ENCODE measurements at places on chromosomes 3 and 15. TPM values are rescaled to one million over a fixed set of nuclear protein-coding genes. Genes with fewer than 3 reads are reported as not detected.

DNA sequence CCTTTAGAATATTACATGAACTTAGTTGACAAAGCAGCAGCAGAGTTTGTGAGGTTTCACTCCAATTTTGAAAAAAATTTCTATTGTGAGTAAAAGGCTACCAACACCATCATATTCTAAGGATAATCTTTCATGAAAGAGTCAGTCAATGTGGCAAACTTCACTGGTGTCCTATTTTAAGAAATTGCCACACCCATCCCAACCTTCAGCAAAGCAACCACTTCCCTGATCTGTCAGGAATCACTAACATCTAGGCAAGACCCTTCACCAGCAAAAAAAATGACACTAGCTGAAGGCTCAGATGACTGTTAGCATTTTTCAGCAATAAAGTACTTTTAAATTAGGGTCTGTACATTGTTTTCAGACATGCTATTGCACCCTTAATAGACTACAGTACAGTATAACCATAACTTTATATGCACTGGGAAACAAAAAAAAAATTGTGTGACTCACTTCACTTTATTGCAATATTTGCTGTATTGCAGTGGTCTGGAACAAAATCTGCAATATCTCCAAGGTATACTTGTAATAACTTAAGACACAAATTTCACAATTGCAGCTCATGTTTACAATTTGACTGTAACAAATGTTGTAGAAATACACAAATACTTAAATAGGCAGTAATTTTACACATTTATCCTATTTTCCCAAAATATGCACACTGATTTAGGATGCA lies 38.9 kb upstream of the ALCAM start:
- DNase-seq: peak; percentile 79

DNA sequence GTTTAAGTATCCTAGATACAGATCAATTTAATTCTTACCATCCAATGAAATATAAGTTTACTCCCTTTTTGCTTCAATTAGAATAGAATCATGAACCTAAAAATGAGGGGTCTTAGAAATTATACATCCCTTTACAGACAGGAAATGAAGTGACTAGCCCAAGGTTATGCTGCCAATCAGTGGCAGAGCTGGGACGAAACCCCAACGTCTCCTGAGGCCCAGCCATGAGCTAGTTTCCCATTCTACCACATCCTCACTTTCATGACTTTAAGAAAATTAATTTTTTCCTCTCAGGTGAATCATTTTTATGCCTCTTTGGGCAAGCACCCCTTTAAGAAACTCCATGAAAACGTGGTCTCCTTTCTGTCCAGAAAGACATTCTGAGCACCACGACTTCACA lies 11.2 kb downstream of the LRIG1 start:
- no peak for DNase-seq

The ZNF860 gene
- total RNA-seq: 3.7 TPM

DNA sequence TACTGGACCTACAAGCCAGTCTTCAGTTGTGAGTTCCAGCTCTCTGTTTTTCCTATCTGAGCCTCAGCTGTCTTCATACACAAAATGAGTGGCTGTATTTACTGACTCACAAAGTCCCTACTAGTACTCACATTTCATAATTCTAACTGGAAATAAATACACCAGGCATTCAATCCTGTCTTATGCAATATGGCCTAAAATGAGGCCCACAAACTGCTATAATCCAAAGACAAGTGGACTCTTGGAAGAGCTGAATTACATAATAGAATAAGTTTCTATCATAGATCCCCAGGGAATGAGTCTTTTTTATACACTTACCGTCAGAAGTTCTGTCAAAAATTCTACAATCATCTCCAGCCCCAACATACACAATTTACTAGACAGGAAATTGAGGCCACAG lies 211.9 kb downstream of the LRRN1 start:
- no peak for DNase-seq

The GP9 gene
- not detected for total RNA-seq

The ZNF80 gene
- total RNA-seq: not detected

DNA sequence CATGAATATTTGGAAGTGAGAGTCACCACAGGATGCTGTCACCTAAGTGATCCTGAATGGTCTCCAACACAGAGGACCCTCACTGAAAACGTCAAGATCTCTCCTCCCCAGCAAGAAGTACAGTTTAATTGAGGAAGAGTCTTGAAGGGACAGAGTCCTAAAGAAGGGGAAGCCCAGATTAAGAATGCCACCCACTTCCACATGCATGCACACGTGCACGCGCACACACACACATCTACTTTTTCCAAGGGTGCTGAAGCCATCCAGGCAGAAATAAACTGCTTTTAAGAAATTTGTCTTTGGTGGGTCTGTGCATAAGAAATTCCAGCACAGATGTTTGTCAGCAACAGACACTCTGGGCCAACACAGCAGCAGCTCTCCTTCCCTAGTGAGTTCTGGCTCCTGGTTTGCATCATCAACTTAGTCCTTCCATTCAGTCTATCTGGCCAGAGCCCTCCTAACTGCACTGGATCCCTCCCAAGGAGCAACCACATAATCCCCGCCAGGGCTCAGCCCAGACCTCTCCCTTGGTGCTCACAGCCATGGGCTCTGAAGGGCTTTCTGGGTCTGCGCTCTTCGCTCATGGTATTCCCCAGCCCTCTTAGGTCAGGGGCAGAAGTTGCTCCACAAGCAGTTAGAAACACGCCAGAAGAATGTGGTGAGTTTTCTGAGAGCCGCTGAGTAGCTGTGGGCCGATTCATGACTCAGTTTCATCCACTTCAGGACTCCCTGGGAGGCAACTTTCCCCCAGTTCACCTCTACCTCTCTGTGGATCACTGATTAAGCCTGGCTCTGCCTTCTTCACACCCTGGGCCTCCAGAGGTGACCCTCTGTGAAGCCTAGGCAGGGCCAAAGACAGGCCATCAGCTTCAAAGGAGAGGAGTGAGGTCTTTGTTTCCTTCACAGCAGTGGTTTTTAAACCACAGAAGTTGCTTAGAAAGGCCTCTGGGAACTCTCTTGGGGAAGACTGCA lies 132.6 kb upstream of the LIPC start:
- no peak for DNase-seq

The CKMT1B gene
- total RNA-seq: 43.7 TPM

DNA sequence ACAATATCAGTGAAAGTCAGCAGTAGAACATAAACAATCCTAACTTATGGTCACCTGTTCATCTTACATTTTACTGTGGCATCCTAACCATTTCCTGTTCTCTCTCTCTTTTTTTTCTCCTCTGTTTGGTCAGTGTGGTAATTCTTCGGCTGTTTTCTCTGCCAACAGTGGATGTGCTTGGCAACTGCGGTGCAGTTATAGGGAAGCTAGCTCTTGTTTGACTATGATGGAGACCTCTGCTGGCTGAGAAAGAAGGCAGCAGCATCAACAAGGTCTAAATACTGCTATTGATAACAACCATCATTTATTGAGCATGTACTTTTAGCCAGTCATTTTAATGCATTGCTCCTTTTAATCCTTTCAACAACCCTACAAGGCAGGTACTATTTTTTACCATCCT lies 723 bp upstream of the DRD3 start:
- DNase-seq: peak; percentile 32

- DNase-seq: no peak
These were observed 7.8 kb upstream of the RFC4 start for GRCh38 chr3:186814100-186814499.

The ATP2C1 gene
- 149 TPM for total RNA-seq

- no peak for DNase-seq
These were observed 468.8 kb upstream of the SUCLG2 start for GRCh38 chr3:68123231-68123630.

The HTD2 gene
- total RNA-seq: 7.6 TPM

GRCh38 chr3:139933766-139934165 lies 1.2 kb upstream of the CLSTN2 start:
- DNase-seq: no peak

The RRP9 gene
- total RNA-seq: 27.1 TPM

DNA sequence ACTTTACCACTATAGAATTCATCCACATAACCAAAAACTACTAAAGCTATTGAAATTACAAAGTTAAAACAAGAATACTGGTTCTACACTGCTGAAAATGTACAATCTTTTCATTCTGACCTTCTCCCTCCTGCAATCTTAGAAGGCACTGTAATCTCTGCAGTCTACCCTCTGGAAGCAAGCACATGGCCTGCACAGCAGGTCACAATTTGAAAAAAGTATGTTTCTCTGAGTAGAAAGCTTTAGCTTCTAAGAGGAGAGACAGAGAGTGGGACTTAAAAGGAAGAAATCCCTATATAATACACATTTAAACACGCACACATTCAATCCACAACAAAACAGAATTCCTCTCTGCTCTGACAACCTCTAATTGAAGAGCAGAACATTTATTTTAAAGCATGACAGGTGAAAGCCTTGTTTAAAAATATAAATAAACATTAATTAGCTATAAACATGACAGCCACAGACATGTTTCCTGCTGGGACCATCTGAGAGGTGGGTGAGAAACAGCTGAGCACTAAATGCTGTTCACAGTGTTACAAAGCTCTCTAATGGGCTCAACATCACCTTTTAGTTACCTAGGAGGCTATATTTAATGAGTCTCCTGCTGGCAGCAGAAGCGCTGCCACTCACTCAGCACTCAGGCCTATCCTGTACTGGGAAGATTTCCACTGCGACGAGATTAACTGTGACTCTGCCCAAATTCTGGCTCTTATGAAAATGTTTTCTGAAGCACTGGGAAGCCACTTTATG lies 447.4 kb downstream of the AGBL1 start:
- DNase-seq: no peak

The THRB gene
- total RNA-seq: 9.0 TPM

DNA sequence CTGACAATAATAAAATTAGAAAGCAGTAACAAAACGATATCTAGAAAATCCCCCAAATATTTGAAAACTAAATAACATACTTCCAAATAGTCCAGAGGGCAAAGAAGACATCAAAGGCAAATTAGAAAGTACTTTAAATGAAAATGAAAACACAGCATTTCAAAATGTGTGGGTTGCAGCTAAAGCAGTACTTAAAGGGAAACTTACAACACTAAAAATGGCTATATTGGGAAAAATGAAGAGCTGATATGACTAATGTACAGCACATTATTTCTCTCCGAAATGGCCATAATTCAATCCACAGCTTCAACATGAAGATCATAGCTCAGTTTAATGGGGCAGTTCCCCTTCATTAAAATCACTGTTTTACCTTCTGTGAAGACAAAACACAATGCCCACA lies 71.9 kb downstream of the FBXL22 start:
- DNase-seq: no peak

- DNase-seq: peak; percentile 88
These were observed 79.0 kb downstream of the IGF1R start for GRCh38 chr15:98727115-98728040.

The LTF gene
- under 0.01 TPM for total RNA-seq

GRCh38 chr15:64389036-64389435 lies 1.4 kb downstream of the TRIP4 start:
- DNase-seq: no peak

GRCh38 chr15:39199076-39199475 lies 381.8 kb upstream of the THBS1 start:
- DNase-seq: no peak

DNA sequence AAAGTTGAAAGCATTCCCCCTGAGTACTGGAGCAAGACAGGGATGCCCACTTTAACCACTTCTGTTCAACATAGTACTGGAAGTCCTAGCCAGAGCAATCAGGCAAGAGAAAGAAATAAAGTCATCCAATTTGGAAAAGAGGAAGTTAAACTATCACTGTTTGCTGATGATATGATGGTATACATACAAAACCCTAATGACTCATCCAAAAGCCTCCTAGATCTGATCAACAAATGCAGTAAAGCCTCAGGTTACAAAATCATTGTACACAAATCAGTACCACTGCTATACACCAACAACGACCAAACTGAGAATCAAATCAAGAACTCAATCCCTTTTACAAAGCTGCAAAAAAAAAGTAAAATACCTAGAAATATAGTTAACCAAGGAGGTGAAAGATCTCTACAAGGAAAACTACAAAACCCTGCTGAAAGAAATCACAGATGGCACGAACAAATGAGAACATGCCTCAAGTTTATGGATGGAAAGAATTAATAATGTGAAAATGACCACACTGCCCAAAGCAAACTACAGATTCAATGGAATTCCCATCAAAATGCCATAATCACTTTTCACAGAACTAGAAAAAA lies 40.3 kb downstream of the RPL39L start:
- peak; percentile 59 for DNase-seq

DNA sequence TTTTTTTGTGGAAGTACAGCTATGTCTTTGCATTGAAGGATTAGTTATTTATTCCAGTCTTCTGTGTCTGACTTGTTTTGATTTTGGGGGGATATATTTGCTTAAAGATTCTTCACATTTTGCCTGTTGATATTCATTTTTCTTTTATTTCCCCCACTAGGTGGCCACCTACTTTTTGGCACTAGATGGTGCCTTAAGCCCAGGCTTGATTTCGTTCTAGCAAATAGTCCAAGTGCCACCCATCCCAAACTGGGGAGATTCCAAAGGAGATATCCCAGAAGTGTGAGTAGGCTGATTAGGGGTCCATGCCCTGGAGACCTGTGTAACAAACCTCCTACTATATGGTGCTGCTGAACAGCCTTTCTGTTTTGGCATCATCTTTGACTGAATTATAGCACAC lies 80.0 kb upstream of the SPATA16 start:
- peak; percentile 8 for DNase-seq

DNA sequence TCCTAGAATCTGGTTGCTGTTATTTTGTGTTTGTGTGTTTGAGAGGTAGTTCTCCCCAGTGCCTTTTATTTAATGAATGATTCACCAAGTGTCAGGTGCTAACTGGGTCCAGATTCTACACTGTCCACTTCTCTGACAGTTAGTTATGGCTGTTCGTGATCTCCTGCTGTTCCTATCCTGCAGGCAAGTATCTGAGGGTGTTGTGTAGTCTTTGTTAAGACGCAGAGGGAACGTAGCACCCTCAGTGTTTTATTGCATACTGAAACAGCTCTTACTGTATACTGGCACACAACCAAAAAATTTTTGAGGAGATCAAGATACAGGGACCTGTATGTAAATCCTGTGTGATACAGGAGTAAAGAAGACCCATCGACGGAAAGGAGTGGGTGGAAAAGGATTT lies 1271.3 kb downstream of the ROBO1 start:
- no peak for DNase-seq

DNA sequence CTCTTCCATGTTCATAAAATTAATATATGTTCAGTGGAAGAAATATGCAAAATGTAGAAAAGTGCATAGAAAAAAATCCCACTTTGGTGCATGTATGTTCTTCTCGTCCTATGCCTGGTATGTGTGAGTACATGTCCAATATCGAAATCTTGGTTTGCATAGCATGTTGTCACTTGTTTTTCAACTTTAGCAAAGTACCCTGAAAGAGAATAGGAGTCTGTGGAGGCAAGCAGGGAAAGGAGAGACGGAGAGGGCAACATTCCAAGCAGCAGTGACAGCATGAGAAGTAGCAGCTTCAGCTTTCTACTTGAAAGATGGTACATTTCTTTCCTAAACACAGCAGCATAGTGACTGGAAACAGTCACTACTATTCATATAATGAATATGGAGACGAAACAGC lies 56.8 kb upstream of the CACNA2D3 start:
- DNase-seq: peak; percentile 91

The INSYN1 gene
- total RNA-seq: under 0.01 TPM

GRCh38 chr15:92418864-92419263 lies 25.2 kb downstream of the ST8SIA2 start:
- no peak for DNase-seq

- peak; percentile 17 for DNase-seq
These were observed 82.6 kb downstream of the RPLP1 start for GRCh38 chr15:69535101-69535638.
